ENCODE measurements at places on chromosomes 6 and 20. TPM values are rescaled to one million over a fixed set of nuclear protein-coding genes. Genes with fewer than 3 reads are reported as not detected.

DNA sequence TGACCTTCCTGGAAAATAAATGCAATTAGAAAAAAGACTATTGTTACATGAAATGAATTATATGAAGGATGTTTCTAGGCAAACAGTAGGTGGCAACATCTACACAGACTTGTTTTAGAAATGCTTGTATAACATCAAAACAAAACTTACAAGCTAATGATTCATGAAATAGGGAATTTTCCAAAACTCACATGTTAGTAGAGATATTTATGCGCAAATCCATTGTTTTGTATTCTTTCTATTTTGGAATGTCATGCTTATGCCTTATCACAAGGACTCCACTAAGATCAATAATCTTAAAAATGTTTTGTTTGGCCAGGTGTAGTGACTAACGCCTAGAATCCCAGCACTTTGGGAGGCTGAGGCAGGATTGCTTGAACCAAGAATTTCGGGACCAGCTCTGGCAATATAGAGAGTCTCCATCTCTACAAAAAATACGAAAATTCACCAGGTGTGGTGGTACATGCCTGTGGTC is 32.3 kb upstream of the LGSN start:
- DNase-seq, result peak; percentile 33
- H3K36me3 ChIP-seq, result no peaks in the 10 kb centered on the region
- H3K4me3 ChIP-seq, result no peak overlapping the region
- peaks cover 2% of the 10 kb centered on the region for H3K4me1 ChIP-seq
- H3K27ac ChIP-seq, result no peak overlapping the region

GRCh38 chr6:87572883-87573282 is 16.9 kb downstream of the RARS2 start:
- H3K27ac ChIP-seq, result no peak overlapping the region
- no peaks in the 10 kb centered on the region for H3K27me3 ChIP-seq
- no peaks in the 10 kb centered on the region for H3K36me3 ChIP-seq
- no peaks in the 10 kb centered on the region for H3K4me1 ChIP-seq
- DNase-seq, result no peak
- no peak overlapping the region for H3K4me3 ChIP-seq

- no peaks in the 10 kb centered on the region for H3K4me1 ChIP-seq
- H3K36me3 ChIP-seq, result no peaks in the 10 kb centered on the region
- H3K27ac ChIP-seq, result no peak overlapping the region
- no peak overlapping the region for H3K4me3 ChIP-seq
- no peak for DNase-seq
These were observed 86.7 kb upstream of the KCNQ5 start for GRCh38 chr6:72535124-72535523.

DNA sequence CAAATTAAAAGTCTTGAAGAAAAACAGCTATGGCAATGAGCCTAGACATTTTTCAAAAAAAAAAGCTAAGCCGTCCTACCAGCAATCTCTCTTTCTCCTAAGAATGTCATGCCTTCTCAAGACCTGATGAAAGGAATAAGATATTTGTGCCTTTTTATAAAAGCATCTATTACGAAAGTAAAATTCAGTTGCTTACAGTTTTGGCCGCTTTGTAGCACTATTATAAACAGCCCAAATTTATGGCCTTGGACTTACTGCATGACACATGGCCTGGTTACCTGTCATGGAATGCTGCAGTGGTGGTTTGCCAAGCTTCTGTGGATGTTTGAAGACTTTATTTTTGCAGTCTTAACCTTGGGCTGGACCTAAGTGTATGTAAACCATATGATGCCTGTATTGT is 22.2 kb upstream of the VAPB start:
- H3K36me3 ChIP-seq, result no peaks in the 10 kb centered on the region
- no peaks in the 10 kb centered on the region for H3K4me1 ChIP-seq
- no peak overlapping the region for H3K27ac ChIP-seq
- no peak for DNase-seq
- H3K27me3 ChIP-seq, result no peaks in the 10 kb centered on the region
- no peak overlapping the region for H3K4me3 ChIP-seq

- no peak overlapping the region for H3K4me3 ChIP-seq
- DNase-seq, result no peak
- peaks cover 11% of the 10 kb centered on the region for H3K4me1 ChIP-seq
- H3K27me3 ChIP-seq, result no peaks in the 10 kb centered on the region
- H3K36me3 ChIP-seq, result no peaks in the 10 kb centered on the region
These were observed 108.2 kb upstream of the SALL4 start for GRCh38 chr20:51910321-51911050.

DNA sequence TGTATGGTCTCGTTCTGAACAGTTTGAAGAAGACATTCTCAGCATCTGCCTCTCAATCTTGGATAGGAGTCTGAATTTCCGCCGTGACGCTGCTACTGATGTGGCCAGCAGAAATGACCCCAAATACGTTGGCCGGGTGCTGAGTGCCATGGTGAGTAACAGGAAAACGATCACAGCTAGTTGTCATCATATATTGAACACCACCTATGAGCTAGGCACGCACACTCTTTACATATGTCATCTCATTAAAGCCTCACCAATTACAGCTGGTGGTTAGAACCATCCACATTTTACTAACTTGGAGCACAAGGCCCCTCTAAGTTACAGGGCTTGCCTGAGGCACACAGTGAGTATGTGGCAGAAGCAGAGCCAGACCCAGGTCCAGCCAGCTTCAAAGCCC is 17.1 kb downstream of the TGM3 start:
- DNase-seq, result no peak
- no peak overlapping the region for H3K27ac ChIP-seq
- H3K4me3 ChIP-seq, result no peak overlapping the region

GRCh38 chr20:25099601-25100140 is 17.7 kb upstream of the VSX1 start:
- DNase-seq, result no peak
- no peak overlapping the region for H3K4me3 ChIP-seq
- peaks cover 8% of the 10 kb centered on the region for H3K27me3 ChIP-seq
- H3K27ac ChIP-seq, result no peak overlapping the region

GRCh38 chr6:42239333-42239732 is 21.7 kb upstream of the MRPS10 start:
- peak overlapping the region; percentile 69 for H3K27ac ChIP-seq
- H3K4me1 ChIP-seq, result peaks cover 17% of the 10 kb centered on the region
- DNase-seq, result no peak
- no peaks in the 10 kb centered on the region for H3K36me3 ChIP-seq
- no peak overlapping the region for H3K4me3 ChIP-seq

DNA sequence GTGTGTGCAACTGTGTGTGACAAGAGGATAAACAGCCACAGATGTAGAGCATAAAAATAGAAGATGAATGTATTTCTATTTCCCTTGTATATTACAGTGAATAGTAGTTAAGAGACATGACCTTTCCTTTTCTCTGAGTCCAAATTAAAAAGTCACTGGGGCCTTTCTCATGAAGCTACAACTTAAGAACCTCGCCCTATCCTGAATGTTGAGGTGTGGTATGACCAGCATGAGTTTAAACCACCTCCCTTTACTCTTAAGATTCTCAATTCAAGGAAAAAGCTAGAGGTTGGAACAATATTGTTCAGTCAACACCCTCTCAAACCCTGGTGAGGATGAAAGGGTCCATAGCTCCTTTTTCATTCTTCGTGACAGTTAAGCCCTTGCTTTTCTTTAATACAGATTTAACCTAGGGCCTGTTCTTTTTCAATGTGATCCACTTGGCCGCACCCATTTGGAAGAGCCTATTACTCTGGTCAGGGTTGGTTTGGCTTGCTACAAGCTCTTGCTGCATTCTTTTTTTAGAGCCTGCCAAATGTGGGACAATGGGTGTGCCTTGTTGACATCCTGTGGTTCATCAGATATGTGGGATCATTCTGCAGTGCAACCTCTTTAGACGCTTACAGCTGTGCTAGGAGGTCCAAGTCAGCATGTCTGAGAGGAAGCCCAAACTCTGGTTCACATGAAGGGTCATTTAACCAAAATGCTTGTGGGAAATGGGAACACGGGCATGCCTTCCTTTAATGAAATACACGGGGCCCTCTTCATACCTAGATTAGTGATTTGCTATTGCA is 290.0 kb downstream of the HAO1 start:
- no peaks in the 10 kb centered on the region for H3K36me3 ChIP-seq
- H3K4me3 ChIP-seq, result no peak overlapping the region
- no peaks in the 10 kb centered on the region for H3K27me3 ChIP-seq
- H3K4me1 ChIP-seq, result no peaks in the 10 kb centered on the region

DNA sequence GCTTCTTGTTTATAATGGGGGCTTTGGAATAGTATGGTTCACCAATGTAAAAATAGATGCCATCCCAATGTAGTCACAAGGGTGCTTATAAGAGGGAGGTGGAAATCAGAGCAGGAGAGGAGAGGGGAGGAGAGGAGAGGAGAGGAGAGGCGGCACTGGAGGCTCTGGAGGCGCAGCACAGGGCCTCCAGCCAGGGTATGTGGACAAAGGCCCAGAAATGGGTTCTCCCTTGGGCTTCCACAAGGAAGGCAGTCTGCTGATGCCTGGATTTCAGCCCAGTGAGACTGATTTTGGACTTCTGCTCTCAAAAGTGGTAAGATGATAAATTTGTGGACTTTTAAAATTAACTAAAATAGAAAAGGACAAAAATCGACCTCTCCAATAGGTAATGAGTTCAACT is 116.8 kb downstream of the RNASET2 start:
- H3K36me3 ChIP-seq, result no peaks in the 10 kb centered on the region
- H3K27me3 ChIP-seq, result no peaks in the 10 kb centered on the region
- H3K27ac ChIP-seq, result no peak overlapping the region
- no peaks in the 10 kb centered on the region for H3K4me1 ChIP-seq
- no peak for DNase-seq
- no peak overlapping the region for H3K4me3 ChIP-seq

- H3K36me3 ChIP-seq, result no peaks in the 10 kb centered on the region
- no peak overlapping the region for H3K27ac ChIP-seq
- H3K27me3 ChIP-seq, result no peaks in the 10 kb centered on the region
- DNase-seq, result no peak
- H3K4me1 ChIP-seq, result no peaks in the 10 kb centered on the region
These were observed 345.0 kb downstream of the PTPRT start for GRCh38 chr20:42844751-42845150.

GRCh38 chr6:149109397-149110070 is 208.0 kb upstream of the TAB2 start:
- no peaks in the 10 kb centered on the region for H3K36me3 ChIP-seq
- no peaks in the 10 kb centered on the region for H3K27me3 ChIP-seq
- DNase-seq, result no peak
- H3K4me3 ChIP-seq, result no peak overlapping the region
- no peak overlapping the region for H3K27ac ChIP-seq

DNA sequence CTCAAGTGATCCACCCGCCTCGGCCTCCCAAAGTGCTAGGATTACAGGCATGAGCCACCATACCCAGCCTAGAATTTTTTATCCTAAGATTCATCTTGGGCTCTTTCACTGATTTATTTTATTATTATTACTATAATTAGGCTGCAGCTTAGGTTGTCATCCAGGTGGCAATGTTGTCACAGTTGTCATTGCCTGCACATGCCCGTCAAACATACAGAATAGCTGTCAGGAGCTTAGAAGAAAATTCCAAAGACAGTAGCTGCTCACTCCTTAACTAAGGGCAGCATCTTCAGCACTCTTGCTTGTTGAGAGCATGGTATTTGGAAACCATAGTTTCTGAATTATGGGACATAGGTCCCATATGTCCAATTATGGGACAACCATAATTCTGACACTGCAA is 334.9 kb upstream of the AGPAT4 start:
- H3K36me3 ChIP-seq, result no peaks in the 10 kb centered on the region
- H3K4me3 ChIP-seq, result no peak overlapping the region
- DNase-seq, result no peak
- H3K27me3 ChIP-seq, result no peaks in the 10 kb centered on the region
- no peak overlapping the region for H3K27ac ChIP-seq
- no peaks in the 10 kb centered on the region for H3K4me1 ChIP-seq

- no peak overlapping the region for H3K4me3 ChIP-seq
- no peak overlapping the region for H3K27ac ChIP-seq
- peaks cover 56% of the 10 kb centered on the region for H3K4me1 ChIP-seq
- DNase-seq, result no peak
- peaks cover 4% of the 10 kb centered on the region for H3K36me3 ChIP-seq
These were observed 3.2 kb downstream of the ZMYND8 start for GRCh38 chr20:47353239-47353691.

DNA sequence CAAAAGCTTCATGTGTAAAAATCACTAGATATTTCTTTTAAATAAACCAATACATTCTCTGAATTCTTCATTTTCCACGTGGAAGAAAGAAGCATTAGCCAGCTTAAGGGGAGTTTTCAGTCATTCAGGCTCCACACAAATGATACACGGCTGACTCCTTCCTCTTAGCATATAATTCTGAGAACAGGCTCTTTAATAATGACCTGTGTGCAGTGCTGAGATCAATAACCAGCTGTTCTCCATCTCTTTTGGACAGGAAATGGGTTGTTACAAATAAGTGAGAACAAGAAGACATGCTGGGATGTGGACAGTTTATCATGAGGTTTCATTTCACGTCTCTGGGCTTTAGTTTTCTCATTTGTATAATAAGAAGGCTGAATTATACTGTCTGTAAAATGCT is 146.9 kb upstream of the C6orf118 start:
- no peak for DNase-seq
- H3K4me3 ChIP-seq, result no peak overlapping the region
- no peaks in the 10 kb centered on the region for H3K4me1 ChIP-seq
- H3K36me3 ChIP-seq, result no peaks in the 10 kb centered on the region

DNA sequence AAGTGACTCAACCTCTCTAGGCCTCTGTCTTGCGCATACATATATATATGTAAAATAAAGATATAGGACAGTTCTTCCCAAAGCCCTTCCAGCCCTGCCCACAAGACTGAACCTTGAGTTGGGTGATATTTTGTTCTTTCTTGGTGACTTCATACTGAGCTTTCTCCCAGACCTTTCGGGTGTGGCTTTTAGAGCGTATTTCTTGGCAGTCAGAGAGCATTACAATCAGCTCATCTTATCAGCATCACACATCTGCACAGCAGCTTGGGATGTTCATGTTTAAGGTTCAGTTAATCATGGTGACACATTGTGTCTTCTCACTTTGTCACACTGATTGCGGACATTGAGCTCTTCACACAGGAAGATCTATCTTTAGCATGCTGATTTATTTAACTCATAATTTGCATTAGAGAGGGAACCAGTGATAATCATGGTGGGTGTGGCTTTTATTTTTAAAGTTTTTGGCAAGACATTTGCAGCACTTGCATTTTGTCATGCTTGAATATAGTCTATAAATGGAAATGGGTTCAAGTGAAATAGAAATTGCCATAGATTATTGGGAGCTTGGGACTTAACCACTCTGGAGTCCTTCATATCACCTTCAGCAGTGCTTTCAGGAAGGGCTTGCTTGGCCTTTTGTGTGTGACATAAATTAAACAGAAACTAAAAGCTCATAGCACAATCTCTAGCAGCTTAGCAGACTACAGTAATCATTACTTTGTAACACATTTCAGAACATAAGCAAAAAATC is 8.3 kb downstream of the KIF3B start:
- DNase-seq, result no peak
- peaks cover 9% of the 10 kb centered on the region for H3K4me1 ChIP-seq
- peaks cover 3% of the 10 kb centered on the region for H3K36me3 ChIP-seq
- H3K4me3 ChIP-seq, result no peak overlapping the region
- no peaks in the 10 kb centered on the region for H3K27me3 ChIP-seq

GRCh38 chr20:46309945-46310344 is 1.6 kb upstream of the CDH22 start:
- DNase-seq, result no peak
- no peak overlapping the region for H3K4me3 ChIP-seq
- H3K4me1 ChIP-seq, result peaks cover 13% of the 10 kb centered on the region
- H3K27ac ChIP-seq, result no peak overlapping the region
- H3K27me3 ChIP-seq, result peaks cover 16% of the 10 kb centered on the region
- H3K36me3 ChIP-seq, result no peaks in the 10 kb centered on the region

The TNF gene
- 0.59 TPM for total RNA-seq

The ABHD16B gene
- not detected for total RNA-seq

The CGAS gene
- total RNA-seq, result 0.27 TPM

The CAGE1 gene
- 0.20 TPM for total RNA-seq

The ATP6V1G2 gene
- total RNA-seq, result 1.8 TPM

The SOX4 gene
- 67.0 TPM for total RNA-seq

The RIPOR3 gene
- total RNA-seq, result 0.22 TPM

The SNHG17 gene
- total RNA-seq, result 65.7 TPM

The ELOVL2 gene
- total RNA-seq, result 0.07 TPM

The MUC21 gene
- total RNA-seq, result not detected
